Stimulated activated CD4-positive, alpha-beta T cell treated with anti-CD3 and anti-CD28 coated beads, Interleukin-4, amount 100 ng/mL, for 4 hours (primary cell): ENCODE measurements at places on chromosomes 2 and 18.

DNA sequence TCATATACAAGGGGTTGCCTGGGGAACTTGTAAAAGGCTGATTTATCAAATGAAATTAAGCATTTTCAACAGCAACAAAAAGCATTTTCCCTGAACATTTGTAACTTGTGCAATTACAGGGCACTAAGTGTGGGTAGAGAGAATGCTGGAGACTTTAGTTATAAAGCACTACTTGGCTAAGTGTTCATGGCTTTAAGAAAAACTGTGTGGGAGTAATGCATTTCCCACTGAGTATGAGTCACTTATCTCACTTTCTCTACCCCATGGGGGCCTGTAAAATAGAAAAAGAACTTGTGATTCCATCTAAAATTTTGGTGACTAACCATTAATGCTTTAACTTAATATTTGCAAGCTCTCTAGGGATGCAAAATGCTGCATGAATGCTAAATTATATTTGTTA, 193.4 kb downstream of the CCDC102B start:
- no peak for DNase-seq

DNA sequence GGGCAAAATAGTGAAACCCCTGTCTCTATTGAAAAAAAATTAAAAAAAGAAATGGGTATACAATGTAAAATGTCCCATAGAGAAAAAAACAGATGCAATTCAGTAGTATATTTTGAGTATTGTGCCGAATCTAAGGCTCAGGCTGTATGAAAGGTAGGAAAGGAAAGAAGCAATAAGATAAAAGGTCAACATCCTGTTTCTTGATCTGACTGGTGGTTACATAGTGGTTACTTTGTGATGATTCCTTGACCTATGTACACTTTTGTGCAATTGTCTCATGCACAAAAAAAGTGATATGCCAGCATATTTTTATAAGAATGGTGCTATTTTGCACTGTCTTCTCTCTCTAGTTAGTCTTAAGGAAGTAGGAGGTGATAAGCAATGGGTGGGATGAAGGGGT, 1333.7 kb upstream of the TMEFF2 start:
- no peak for DNase-seq

DNA sequence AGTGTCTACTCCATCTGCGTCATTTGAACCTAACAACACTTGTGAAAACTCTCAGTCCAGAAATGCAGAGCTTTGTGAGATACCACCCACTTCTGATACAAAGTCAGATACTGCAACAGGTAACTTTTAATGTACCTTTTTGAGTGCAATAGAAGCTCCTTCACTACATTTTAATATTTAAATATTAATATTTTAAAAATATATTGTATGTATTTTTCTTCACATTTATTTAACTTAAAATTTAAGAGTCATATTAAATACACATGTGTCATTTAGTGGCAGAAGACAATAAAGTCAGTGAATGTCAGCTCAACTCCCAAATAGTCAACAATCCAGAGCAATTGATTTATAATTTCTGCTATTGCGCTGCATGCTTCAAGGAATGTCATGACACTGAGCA, 13.9 kb downstream of the UBXN4 start:
- no peak for DNase-seq

DNA sequence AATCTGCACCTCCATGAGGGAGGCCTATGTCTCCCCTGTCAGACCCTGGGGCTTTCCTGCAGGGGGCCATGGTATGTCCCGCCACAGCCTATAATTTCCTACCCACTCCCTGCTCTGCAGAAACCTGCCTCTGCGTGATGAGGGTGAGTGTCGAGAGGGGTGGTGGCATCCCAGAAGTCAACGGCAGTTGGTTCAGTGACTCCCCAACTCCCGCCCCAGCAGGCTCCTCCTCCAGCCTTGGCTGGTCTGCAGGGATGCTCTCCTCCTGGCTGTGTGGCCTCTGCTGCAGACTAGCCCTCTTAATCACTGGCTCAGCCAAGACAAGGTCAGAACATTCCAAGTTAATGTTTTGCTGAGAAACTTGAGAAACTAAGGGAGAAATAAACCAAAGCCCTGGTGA, 13.3 kb downstream of the CELF4 start:
- DNase-seq: no peak

DNA sequence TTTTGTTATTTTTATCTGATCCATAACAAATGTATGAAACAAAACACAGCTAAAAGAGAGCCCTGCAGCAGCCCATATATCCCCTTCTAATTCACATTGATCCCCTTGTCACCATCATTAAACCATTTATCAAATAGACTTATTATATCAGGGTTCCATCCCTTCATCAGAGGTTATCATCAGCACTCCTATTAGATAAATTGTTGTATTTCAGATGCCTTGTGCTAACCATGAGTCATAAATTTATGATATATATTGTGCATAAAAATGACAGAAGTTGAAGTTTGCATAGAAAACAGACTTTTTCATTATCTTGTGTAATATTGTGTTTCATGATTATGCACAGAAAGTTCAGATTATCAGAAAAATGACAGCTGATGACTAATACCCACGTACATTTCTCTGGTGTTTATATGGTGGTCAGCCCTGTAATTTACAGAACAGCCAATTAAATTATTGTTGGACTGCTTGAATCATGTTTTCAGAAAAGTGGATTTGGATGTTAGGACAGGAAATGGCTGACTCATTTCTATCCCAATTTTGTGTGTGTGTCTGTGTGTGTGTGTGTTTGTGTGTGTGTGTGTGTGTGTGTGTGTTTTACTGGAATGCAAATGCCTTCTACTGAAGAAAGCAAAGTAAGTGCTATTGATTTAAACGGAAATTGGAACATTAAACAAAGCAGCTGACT, 80.9 kb downstream of the PPP1R1C start:
- no peak for DNase-seq

DNA sequence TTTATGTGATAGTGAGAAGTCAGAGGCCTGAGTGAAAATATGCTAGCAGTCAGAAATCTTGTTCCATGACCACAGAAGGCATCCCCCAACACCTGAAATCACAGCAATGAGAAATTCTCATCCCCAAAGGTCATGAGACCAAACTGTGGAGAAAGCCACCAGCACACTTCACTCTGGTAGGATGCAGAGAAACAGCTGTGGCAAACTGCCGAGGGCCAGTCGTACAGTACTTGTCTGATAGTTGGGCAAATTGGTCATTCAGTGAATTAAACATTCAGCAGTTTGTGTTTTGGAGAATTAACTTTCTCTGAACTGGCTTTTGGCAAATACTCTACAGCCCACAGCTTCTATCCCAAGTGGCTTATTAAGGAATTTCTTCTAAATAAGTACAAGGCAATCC, 117.2 kb downstream of the TSN start:
- no peak for DNase-seq

DNA sequence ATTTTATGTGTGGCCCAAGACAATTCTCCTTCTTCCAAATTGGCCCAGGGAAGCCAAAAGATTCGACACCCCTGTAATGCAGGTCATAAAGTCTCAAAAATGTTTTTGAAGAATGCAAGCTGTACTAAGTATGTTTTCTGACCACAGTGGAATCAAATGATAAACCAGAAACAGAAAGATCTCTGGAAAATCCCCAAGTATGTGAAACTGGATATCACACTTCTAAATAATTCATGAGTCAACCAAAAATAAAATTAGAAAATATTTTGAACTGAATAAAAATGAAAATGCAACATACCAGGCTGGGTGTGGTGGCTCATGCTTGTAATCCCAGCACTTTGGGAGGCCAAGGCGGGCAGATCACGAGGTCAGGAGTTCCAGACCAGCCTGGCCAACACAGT, 34.1 kb upstream of the UBE2F start:
- no peak for DNase-seq

DNA sequence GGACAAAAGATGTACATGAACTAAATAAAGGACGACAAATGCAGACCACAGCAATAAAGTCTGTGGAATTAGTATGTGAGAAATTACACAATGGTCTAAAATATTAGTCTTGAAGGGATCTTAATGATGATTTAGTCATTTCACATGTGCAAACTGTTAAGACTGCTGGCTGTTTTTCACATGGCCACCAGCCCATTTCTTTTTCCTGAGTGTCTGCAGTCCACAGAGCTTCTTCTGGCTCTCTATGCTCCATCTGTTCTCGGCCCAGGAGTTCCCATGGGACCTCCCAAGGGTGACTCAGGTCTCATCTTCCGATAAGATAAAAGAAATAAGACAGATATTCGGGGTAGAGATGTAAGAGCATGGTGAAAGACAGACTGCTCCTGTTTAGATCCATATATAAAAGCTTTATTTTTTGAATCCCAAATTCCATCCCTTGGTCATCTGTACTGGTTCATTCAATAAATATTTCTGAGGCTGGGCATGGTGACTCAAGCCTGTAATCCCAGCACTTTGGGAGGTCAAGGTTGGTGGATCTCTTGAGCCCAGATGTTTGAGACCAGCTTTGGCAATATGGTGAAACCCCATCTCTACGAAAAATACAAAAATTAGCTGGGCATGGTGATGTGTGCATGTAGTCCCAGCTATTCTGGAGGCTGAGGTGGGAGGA, 20.1 kb downstream of the IL1RL1 start:
- no peak for DNase-seq

DNA sequence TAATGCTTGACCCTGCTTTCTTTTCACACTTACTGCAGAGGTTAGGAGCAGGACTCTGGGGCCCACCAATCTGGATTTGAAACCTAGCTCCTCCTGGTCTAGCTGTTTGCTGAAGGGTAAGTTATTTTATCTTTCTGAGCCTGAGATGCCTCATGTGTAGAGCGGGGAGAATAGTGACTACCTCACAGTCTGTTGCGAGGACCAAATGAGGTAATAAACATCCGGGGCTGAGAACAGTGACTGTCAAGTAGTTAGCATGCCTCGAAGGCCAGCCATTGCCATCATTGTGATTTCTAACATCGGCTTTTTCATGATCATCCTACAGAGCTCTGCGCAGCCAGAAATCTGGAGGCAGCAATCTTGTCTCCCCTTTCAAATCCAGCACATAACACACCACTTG, 32.9 kb downstream of the PTPRM start:
- no peak for DNase-seq

DNA sequence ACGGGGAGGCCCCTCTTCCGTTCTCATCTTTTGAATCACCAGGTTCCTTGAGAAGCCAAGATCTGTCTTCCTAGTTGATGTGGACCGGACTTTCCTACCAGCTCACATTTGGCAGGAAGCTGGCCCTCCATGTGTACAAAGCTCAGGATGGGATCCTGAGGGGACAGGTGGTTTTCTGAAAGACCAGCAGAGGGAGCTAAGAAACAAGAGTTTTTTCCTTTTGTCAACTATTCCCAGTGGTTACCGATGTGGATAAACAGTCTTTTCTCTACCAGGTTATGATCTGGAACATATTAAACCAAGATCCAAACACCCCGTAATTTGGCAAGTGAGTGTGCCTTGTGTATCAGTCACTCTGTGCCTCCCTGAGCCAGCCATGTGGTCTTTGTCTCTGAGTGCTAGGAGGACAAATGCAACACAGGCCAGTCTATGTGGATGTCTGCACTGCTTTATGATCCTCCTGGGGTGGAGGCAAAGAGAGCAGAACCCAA, 25.1 kb upstream of the ARHGAP25 start:
- no peak for DNase-seq

GRCh38 chr2:111178730-111179405, 58.2 kb downstream of the BCL2L11 start:
- no peak for DNase-seq

DNA sequence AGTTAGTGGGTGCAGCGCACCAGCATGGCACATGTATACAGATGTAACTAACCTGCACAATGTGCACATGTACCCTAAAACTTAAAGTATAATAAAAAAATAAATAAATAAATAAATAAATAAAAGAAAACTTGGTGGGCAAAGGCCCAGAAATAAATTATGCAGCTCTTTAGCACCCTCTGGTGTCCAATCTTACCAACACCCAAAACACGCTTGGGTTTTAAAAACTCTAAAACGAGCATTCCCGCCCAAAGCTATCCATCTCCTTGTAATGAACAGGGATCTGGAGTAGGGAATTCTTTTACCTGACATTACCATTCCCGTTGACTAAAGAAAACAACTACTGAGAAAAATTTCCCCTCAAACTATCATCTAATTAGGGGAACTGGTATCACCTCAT, 2005.9 kb upstream of the CELF4 start:
- no peak for DNase-seq

DNA sequence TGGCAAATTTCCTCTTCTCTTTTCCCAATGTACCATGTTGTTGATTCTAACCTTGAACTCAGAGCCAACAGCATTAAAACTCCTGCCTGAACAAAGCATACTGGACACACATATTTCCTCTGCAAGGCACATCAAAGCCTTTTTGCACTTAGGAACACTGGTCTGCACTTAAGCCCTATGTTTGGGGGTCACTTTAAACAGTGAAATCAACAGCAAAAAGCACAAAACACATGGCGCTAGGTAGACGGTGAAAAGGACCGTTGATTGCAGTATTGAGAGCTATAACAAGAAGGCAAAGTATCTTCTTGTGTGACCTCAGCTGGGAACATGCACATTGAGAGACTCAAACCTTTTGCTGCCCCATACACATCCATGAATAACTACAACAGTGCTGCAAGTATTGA, 83.9 kb upstream of the SH3BP4 start:
- no peak for DNase-seq

GRCh38 chr18:51988277-51988676, 351.7 kb upstream of the DCC start:
- no peak for DNase-seq

DNA sequence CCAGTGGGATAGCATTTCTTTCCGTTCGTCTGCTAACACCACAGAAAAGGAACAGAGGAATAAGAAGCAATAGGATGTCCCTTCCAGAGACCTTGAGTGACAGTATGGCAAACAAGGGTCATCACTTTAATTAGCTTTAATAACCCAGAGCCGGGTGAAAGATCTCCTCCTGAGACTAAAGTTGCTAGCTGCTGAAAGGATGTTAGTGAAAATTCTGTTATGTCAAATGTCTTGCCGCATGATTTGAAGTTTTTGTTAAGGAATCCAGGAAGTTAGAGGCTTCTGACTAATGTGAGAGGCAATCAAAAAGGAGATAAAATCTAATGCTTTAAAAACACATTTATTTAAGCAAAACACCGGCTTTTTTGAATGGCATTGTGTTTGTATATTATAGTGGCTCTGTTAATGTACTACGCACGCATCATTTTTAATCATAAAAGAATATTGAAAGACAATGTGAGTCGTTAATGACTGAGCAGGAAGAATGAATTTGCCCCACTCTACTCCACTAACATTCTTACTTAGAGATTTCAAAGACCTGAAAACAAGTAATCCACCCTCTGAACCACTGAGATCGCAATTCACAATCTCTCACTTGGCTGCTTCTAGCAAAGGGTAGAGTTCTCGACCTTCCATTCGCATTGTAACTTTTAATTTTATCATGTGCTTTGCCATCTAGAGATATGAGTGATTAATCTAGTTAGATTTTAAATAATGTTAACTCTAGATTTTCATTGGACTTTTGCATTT, 536.6 kb downstream of the LRRTM4 start:
- DNase-seq: no peak

GRCh38 chr2:10122500-10123280, at the start of gene RRM2:
Gene RRM2, plus strand, starts transcription at chr2:10122739. Its CDS starts 60 bp downstream, at chr2:10122799.
- peak; percentile 88 for DNase-seq

DNA sequence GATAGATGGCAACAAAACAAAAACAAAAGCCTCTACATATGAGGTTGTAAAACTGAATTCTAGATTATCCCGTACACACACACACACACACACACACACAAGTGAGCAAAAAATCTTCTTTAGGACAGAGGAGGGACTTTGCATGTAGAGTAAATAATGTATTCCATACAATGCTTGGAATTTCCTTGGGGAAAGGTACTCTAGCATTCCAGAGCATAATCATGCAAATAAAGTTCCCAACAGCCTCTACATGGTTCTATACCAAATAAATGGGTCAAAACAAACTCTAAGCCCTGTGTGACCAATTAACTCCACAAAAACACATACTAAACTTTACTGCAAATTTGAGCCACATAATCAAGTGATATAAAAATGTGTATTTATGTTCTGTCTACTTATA, 191.4 kb downstream of the RBM43 start:
- DNase-seq: no peak
